CD4-positive, alpha-beta T cell treated with Interferon gamma for 1 hour (primary cell): ENCODE measurements at places on chromosomes 13 and 19.

DNA sequence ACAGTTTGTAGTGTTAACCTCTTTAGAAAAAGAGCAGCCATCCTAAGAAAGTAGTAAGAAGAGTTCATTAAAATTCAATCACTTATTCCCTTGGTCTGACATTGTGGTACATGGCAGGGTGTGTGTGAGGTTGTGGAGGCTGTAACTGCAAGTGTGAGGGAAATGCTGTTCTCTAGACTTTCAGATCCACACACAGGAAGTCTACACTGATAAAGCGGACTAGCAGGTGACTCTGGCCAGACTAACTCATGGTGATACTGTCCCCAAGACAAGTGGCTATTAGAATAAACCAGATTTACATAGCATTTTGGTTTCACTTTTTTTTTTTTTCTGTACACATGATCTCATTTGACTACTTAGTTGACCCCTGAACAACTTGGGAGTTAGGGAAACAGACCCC is 10.0 kb downstream of the MTIF3 start:
- no peak for DNase-seq

DNA sequence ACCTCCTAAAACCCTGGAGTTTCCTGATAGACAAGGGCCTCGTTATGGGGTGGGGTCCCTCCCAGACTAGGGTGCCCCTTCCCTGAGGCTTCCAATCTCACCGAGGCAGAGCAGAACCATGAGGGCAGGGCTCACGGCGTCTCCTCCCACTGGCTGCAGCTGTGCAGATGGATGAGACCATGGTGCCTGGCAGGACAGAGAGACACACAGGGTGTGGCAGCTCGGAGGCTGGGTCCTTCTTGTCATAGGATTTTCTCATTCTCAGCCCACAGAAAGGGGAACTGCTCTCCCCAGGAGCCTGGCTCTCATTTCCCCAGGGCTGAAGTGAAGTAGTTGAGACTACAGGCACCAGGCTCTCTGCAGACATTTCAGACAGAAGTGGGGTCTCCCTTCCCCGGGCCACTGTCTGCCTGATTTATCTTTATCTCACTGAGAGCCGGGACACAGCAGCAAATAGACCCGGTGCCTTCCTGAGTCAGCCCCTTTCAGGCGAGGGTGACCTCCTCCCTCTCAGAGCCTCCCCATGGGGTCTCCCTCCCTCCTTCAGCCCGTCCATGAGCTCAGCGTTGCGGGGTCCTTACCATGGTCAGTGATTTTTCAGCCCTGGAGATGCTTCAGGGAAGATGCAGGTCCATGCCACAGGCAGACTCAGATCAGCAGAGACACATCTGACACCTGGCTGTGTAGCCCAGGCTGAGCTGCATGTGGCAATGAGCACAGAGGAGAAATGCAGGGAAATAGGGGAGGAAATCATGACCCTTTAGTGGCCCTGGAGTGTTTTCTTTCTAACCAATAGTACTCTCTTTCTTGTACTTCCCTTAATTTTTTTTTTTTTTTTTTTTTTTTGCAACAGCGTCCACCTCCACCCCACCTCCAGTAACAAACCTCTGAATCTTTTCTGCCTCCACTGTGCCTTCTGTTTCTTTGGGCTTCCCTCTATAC is at the start of gene LILRA5:
Gene LILRA5, minus strand, starts transcription at position 731 of the 942 bp plus-strand sequence. Its CDS starts 147 bp downstream, at position 584.
- DNase-seq = peak; percentile 64

DNA sequence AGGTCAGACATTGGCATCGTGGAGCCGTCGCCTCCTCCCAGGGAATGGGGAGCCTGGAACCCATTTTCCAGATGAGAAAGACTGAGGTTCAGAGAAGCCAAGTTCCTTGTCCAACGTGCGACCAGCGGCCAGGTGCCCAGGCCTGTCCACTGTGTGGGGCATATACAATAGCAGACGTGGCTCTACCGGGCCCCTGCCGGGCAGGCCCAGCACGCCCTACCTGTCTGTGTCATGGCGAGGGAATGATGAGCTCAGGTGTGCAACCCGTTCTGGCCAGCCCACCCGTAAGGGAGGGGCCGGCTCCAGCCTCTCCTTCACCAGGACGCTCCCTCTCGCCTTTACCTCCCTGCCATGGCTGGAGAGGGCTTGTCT is 837 bp downstream of the GNA15 start:
- no peak for DNase-seq

DNA sequence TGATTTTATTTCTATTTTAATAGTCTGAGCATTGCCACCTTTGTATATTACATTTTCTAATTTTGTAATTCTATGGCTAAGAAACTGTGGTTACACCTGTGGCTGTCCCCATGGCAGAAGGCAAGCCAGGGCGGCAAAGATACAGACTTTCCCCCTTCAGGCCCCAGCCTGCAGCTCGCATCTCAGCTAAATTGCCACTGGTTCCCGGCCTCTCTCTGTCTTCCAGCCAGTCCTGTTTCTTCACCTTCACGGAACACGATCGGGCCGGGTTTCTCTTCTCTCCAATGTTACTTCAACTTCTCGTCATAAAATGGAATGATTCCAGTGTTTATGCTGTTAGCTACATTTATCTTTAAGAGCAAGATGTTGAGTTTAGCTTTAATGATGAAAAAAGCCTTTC is 124.5 kb upstream of the ZNF507 start:
- DNase-seq = no peak

- no peak for DNase-seq
Measured at GRCh38 chr13:80131204-80131603, 209.7 kb downstream of the SPRY2 start.

DNA sequence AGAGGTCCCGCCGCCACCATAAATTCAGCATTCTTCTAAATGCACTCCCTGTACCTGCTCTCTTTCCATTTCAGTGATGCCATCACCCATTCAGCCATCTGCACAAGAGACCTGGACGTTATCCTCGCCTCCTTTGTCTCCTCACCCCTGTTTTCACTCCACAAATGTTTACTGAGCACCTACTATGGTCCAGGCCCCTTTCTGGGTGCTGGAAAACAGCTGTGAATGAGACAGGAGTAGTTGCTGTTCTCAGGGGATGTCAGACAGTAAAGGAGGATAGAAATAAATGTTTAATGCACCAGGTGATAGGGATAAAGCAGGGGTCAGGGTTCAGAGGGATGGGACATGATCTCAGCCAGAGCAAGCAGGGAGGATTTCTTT is 3.3 kb downstream of the AP1M1 start:
- no peak for DNase-seq
